ENCODE measurements at places on chromosomes 7 and 10. TPM values are rescaled to one million over a fixed set of nuclear protein-coding genes. Genes with fewer than 3 reads are reported as not detected.

GRCh38 chr7:41244246-41244645, 458.6 kb downstream of the INHBA start:
- DNase-seq, result no peak

DNA sequence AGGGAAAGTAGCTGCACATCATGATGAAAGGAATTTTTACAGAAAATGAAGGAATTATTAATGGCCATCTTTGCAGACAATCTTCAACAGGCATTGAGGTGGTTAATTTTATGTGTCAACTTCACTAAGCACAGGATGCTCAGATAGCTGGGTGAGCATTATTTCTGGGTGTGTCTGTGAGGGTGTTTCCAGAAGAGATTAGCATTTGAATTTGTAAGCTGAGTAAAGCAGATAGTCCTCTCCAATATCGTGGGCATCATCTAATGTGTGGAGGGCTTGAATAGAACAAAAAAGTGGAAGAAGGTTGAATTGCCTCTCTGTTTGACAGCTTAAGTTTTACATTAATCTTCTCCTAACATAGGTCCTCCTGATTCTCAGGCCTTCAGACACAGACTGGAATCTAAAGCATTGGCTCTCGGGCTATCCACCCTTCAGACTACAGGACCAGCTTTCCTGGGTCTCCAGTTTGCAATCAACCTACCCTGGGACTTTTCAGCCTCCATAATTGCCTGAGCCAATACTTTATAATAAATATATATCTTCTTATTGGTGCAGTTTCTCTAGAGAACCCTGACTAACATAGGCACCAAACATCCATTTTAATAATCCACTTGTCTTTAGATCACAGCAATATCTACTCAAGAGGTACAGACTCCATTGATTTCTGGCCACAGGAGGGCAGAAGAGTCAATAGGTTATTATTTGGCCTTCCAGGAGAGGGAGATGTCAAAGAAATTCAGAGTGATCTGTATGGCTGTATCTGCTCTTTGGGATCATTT, 10.5 kb upstream of the CRPPA start:
- DNase-seq, result no peak

DNA sequence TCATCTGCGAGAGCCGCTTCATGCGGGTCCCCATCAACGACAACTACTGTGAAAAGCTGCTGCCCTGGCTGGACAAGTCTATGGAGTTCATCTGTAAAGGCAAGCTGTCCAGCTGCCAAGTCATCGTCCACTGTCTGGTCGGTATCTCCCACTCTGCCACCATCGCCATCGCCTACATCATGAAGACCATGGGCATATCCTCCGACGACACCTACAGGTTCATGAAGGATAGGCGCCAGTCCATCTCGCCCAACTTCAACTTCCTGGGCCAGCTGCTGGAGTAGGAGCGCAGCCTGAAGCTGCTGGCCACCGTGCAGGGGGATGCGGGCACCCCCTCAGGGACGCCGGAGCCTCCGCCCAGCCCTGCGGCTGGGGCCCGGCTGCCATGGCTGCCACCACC, 11.7 kb upstream of the SEC24C start:
- no peak for DNase-seq

- no peak for DNase-seq
Measured at GRCh38 chr10:31838709-31839108, 89.9 kb downstream of the ARHGAP12 start.

- DNase-seq, result no peak
Measured at GRCh38 chr7:77383333-77383740, 32.8 kb downstream of the GSAP start.

GRCh38 chr7:1454542-1454941, 4.7 kb downstream of the MICALL2 start:
- DNase-seq, result peak; percentile 57

DNA sequence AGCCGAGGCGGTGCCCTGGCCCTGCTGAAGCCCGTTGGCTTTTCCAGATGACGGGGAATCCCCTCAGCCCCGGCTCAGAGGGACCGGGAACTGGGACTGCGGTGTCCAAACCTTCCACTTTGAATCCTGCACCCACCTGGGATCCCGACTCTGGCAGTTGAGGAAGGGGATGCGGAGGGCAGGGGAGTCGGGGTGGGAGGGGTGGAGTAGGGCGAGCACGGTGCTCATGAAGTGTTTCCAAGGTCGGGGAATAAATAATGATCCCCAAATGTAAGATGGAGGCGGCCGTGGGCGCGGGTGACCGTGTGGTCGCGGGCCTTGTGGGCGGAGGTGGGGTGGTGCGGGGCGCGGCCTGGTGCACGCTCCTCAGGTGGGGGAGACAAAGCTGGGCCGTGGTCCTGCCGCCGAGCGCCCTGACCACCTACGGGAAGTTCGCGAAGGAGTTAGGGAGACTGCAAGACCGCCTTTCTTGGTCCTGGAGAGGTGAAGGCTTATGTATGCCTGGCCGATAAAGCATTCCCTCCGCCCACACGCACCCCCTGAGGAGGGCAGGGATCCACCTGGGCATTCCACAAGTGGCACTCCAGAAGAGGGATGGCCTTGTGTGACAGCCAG, 1.4 kb downstream of the MTURN start:
- no peak for DNase-seq

- no peak for DNase-seq
Measured at GRCh38 chr7:30157204-30157603, 22.4 kb downstream of the MTURN start.

- DNase-seq, result peak; percentile 15
Measured at GRCh38 chr7:138752518-138753149, 45.2 kb upstream of the TMEM213 start.

GRCh38 chr7:46848944-46849343, 733.0 kb downstream of the TNS3 start:
- DNase-seq, result no peak

- no peak for DNase-seq
Measured at GRCh38 chr10:114519756-114520293, 115.5 kb upstream of the AFAP1L2 start.

GRCh38 chr7:47982610-47983009, 3.2 kb upstream of the HUS1 start:
- no peak for DNase-seq

- no peak for DNase-seq
Measured at GRCh38 chr10:114635101-114635500, 23.0 kb downstream of the ABLIM1 start.

DNA sequence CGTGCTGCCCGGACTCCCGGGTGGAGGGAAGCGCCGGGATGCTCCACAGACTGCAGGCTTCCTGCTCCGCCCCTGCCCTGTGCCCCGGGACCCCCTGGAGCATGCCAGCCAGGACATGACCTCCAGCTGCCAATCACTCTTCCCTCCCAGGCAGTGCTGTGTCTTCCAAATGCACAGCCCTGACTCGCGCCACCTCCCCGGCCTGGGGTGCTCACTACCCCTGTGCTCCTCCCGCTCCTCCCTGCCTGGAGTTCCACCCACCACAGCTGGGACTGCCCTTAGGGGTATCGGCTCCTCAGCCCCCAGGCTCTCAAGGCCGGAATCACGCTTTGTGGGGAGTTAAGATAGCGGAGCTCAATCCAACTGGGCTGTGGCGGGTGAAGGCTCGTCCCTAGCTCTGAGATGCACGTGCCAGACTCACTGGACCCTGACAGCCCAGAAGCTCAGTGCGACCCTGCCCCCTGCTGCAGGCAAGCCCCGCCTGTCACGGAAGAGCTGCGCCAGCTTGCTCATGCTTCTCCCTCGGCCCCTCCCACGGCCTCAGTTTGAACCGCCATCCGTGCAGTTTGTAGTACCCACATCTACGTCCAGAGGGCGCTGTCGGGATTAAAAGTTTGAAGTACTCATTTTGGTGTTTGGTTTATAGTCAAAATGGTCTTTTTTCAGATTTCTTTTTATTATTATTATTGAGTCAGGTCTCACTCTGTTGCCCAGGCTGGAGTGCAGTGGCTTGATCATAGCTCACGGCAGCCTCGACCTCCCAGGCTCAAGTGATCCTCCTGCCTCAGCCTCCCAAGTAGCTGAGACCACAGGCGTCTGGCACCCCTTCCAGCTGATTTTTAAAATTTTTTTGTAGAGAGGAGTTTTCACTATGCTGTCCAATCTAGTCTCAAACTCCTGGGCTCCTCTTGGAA, 142.5 kb upstream of the TCERG1L start:
- DNase-seq, result peak; percentile 85

DNA sequence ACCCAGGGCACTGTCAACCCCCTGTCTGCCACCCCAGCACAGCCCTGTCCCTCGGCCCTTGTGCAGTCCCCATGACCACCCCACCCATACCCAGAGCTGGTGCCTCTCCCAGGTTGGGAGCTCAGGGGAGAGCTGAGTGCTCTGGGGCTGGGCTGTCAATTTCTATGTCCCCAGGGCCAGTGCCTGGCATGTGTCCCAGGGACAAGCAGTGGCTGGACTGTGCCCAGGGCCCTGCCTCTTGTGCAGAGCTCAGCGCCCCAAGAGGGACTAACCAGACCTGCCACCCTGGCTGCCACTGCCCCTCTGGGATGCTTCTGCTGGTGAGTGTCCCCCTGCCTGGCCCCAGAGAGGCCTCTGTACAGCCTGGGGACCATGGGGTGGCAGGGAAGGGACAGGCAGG, 29.0 kb upstream of the ZNF862 start:
- no peak for DNase-seq

- DNase-seq, result no peak
Measured at GRCh38 chr7:48540746-48541145, 369.5 kb downstream of the ABCA13 start.

GRCh38 chr7:34081935-34082334, 176.6 kb downstream of the BMPER start:
- no peak for DNase-seq

- no peak for DNase-seq
Measured at GRCh38 chr7:107563081-107563774, 492 bp downstream of the COG5 start.

The SUN3 gene
- not detected for total RNA-seq

The ZNF488 gene
- not detected for total RNA-seq

The PRF1 gene
- 0.81 TPM for total RNA-seq

The EXOC6 gene
- 8.8 TPM for total RNA-seq

The FOXI2 gene
- total RNA-seq, result 0.06 TPM

The PDZD7 gene
- total RNA-seq, result 0.76 TPM

The CTAGE4 gene
- total RNA-seq, result 0.14 TPM

The GTPBP4 gene
- 26.2 TPM for total RNA-seq

The NUTM2B gene
- total RNA-seq, result 1.5 TPM

The DPY19L1 gene
- total RNA-seq, result 36.6 TPM

The UCMA gene
- total RNA-seq, result not detected

The ANKMY2 gene
- total RNA-seq, result 28.4 TPM
